ENCODE measurements at places on chromosomes 2 and 18.
A peak's percentile ranks its signal among the peaks of the same experiment; 100 is the strongest.

- peak; percentile 9 for DNase-seq
Measured at GRCh38 chr2:40450796-40451430, 977 bp downstream of the SLC8A1 start.

- DNase-seq, result no peak
Measured at GRCh38 chr2:65032019-65032975, 23.9 kb upstream of the CEP68 start.

- DNase-seq, result no peak
Measured at GRCh38 chr2:74702001-74702715, 48.1 kb downstream of the SEMA4F start.

GRCh38 chr2:54560146-54560881, 104.2 kb downstream of the SPTBN1 start:
- DNase-seq, result peak; percentile 53

DNA sequence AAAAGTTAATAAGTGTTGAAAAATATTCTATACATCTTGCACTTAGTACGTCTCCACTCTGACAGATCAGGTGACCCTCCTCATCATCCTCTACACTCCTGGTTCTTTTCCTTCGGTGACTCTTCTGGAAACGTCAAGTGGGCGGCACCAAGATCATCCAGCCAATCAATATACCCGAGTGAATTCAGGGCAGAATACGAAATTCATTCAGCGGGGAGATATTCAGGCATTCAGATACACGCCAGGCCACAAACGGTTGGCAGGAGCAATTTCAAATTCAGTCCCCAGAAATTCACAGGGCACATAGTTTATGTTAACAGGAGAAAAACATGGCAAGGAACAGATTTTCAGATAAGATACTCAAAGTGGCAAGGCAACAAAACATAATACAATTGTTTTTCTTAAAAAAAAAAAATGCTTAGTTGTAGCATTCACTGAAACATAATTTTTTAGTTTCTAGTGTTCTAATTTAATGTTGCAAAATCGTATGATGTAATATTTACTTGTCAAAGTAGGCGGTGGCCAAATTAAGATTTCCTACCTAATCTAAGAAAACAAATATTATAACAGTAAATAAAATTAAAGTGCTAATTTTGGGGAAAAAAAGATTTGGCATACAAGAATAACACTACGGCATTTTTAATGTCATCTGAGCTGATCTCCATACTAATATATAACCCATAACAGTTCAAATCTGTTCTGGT, 4.2 kb downstream of the CLK1 start:
- no peak for DNase-seq

Measured in germinal center (tissue), 1 donor.